Dermis blood vessel endothelial cell (primary cell): ENCODE measurements at places on chromosomes 5 and 9. TPM values are rescaled to one million over a fixed set of nuclear protein-coding genes. Genes with fewer than 3 reads are reported as not detected.
A peak's percentile ranks its signal among the peaks of the same experiment; 100 is the strongest.

The OLFML2A gene
- 2.2 and 2.9 TPM in 2 replicates for total RNA-seq

The CSF2 gene
- 0.14 and 0.34 TPM in 2 replicates for total RNA-seq

The TNFSF15 gene
- total RNA-seq: 2.0 and 5.4 TPM in 2 replicates

The FAT2 gene
- total RNA-seq: under 0.01 TPM in 2 replicates

DNA sequence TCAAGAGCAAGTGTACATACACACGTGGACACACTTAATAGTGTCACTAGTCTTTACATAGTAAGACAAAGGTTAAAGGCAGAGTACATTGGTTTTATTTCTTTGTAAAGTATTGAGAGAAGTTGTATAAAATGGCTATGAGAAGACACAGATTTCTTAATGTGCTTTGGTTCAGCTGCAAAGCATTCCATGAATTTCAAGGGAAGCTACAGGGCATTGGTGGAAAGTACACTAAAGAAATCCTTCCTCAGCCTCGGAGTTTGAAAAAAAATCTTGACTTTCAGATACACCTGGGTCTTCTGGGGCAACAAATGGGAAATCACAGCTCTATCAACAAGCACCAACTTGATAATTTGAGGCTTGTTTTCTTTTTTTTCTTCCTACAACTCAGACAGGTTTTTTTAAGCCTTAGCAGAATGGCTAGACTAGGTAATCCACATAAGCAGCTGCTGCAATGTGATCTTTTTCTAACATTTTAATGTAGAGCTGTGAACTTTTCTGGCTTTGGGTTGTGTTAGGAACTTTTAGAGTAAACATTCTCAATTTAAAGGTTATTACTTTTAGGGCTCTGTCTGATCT is 140.4 kb upstream of the FST start:
- DNase-seq: no peak

- no peak for DNase-seq
Measured at GRCh38 chr9:129093602-129094386, 12.9 kb downstream of the DOLPP1 start.

- no peak for DNase-seq
Measured at GRCh38 chr5:77492653-77493000, 511 bp upstream of the WDR41 start.

- DNase-seq: peak; percentile 86
Measured at GRCh38 chr5:14383923-14384322, 197.7 kb upstream of the OTULINL start.

DNA sequence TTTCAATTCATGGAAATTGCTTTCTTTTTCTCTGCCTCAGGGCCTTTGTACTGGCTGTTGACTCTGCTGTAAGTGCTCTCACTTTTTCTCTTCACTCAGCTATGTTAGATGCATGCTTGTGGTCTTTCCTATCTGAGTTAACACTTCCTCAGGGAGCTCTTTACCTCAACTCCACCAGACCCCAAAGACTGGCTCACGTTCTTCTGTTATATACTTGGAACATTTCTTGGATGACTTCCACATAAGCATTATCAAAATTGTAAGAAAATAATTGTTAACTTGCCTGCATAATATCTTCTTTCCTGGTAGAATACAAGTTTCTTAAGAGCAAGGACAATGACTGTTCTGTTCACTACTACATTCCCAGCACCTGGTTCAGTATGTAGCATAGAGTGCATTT is 455.9 kb downstream of the EBF1 start:
- DNase-seq: no peak

GRCh38 chr5:3740546-3741373 is 145.1 kb downstream of the IRX1 start:
- no peak for DNase-seq

DNA sequence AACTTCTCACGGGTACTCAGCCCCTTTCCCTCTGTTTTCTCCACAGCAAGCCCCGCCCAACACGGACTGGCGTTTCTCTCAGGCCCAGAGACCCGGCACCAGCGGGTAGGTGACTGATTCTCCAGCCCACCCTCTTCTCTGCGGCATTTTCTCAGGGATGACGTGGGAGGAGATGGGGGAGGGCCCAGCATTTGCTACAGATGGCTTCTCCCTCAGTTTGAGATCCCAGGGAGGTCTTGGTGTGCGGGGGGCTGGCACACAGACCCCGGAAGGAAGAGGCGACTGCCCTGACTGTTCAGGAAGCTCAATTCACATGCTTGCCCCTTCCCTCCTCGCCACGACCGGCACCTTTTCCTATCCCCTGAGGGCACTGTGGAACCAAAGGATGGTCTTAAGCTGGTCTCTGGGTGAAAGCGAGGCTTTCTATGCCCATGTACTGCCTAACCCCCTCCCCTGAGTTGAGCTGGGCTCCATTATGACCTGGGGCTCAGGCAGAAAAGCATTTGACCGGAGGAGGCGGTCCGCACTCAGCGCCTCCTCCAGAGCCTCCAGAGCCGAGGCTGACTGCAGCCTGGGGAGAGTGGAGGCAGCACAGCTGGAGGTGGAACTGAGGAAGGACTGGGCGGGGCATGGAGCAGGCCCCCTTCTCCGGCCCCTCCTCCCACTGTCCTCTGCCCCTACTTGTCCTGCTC is 6.0 kb downstream of the PCDHGC5 start:
- no peak for DNase-seq

DNA sequence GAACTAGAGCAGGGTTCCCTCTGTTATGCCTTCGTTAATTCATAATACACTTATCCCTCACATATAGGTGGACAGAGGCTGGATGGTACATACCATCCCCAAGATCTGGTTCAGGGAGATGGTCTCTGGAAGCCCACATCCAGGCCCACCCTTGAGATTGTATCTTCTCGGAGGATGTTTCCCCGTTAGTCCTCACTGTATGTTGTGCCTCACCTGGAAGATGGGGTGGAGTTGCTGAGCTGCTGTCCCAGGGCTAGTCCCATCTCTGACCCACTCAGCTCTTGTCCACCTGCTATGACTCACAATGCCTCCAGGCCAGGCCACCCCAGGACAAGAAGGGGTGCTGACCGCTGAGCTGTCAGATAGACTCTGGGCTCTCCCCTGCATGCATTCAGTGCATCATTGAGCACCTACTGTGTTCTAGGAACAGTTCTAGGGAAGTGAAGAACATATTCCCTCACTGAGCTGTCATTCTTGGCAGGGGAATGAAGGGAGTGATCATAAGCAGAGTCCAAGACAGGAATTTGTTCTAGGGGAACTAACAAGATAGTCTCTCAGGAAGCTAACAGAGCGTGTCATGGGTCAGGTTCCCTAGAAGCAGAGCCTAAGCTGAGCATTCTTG is at the start of gene CBY3:
Gene CBY3, minus strand, starts transcription at position 255 of the 622 bp plus-strand sequence. Its CDS starts 116 bp downstream, at position 139.
- DNase-seq: no peak

DNA sequence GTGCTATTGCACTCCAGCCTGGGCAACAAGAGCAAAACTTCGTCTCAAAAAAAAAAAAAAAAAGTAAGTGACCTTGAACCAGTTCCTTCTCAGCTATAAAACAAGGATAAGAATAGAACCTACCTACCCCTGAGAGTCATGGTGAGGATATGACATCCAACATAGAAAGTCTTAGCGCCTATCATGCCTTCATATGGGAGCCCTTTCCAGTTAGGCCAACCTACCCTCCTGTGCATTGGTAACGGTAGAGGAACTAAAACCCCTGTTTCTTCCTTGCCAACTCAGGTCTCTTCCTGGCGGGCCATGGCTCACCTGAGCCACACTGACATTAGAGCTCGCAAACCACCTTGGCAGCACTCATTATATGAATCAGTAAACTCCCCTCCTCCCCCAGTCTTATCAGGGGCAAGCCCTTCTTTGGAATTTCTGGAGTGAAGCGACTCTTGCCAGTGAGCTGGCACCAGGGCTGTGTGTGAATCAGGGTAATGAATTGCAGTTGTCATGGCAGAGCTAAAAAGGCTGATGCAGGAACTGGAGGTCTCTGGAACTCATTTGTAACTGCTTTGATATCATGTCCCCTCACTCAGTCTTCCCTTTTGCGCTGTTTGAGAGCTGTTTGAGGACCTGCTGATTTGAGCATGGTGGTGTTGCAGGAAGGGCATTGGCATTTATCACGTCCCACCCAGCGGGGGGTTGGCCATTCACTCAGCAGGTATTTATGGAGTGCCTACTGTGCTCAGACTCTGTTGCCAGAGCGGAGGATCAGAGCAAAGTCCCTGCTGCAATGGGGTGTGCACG is 10.3 kb downstream of the WWC1 start:
- no peak for DNase-seq

DNA sequence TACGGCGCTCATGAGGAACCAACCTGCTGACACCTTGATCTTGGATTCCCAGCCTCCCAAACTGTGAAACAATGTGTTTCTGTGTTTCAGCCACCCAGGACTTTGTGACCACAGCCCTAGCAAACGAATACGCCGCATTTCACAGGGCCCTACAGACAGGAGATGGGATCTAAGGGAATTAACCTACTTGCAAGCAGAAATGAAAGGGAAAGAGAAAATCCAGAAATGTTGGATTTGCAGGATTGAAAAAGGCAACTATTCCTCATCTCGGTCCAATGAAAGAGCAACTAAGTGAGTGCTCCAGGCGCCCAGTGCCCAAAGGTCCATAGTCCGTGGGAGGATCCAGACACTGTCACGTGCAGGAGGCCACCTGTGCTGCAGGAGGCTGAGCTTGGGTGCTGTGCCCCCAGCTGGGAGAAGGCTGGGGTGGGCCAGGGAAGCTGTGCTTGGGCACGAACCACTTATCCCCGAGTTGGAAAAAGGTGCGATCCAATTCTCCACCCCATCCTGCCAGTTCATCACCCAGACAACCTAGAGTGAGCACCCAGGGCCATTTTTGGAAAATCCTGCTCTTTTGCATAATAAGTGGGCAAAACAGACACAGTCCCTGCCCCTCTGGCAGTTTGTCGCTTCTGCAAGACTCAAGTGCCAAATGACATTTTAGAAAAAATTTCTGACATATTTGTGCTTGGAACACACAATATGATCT is 177.9 kb downstream of the C9orf50 start:
- DNase-seq: no peak

DNA sequence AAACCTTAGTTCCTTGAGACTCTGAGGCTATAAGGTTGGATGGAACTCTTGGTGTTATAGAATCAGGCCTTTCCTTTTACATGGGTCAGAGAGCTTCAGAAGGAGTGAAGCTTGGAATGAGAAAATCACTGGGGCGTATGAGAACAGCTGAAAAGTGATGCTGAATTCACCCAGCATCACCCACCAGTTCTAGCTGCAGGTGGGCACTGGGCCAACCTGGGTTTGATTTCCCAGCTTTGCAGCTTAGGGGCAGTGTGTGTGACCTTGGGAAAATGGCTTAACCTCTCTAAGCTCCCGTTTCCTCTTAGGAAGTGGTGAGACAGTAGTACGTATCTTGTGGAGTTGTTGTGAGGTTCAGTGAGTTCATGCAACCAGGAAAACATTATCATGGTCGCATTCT is 10.7 kb downstream of the PCDH12 start:
- peak; percentile 63 for DNase-seq

DNA sequence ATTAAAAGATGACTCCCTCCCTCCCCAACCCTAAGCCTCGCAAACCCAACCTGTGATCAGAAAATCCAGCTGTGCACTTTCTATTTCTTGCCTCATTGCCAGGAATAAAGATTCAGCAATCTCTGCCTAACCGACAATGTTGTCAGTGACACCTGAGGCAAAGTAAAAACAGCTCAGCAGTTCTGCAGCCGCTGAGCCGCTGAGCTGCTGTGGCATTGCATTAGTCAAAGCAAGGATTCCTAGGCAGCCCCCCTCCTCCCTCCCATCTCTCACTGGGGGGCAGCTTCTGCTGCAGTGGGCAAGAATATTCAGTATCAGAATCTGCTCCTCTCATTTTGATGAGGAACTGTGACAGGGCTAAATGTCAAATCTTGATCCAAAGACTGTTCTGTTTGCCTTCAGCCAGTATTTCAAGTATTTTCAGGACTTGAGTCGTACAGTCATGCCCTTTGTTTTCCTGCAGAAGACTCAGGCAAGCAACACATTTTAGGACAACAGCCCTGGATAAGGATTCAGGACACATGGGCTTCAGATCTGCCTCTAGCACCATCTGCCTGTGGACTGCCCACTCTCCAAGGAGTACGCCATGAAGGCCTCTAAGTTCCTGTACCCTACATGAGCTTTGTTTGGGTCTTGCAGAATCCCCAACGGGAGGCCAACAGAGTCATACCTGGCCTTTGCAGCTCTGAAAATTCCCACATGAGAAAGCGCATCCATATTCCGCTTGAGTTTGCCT is 41.1 kb upstream of the DAP start:
- peak; percentile 9 for DNase-seq

DNA sequence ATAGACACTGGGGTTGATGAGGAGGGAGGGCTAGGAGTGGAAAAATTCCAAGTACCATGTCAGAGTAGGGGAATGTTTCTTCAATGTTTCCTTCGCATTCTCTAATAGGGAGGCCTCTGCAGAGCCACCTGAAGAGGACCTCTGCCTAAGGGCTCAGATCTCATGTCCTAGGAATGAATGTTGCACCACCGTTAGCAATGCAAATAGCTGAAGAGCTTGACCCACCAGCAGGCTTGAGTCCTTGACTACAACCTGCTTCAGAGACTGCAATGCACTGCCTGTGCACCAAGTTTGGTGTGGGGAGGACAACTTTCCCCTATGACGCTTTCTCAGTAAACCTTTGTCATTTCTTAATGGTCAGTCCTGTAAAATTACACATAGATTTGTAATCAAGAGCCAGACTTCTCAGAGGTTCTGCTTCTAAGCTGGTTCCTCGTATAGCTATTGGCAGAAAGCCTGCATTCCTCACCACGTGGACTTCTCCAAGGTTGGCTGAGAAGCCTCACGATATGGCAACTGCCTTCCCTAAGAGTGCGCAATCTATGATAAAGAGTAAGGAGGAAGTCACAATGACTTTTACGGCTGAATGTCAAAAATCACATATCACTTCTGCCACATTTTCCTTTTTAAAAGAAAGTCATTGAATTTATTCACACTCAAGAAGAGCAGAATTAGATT is 600.7 kb upstream of the PTGER4 start:
- no peak for DNase-seq
